ENCODE measurements at places on chromosomes 2 and 18. TPM values are rescaled to one million over a fixed set of nuclear protein-coding genes. Genes with fewer than 3 reads are reported as not detected.

MYCN gene
- total RNA-seq, result not detected

GRCh38 chr2:219475697-219476651 is 22.7 kb upstream of the GMPPA start:
- no peaks in the 10 kb centered on the region for H3K36me3 ChIP-seq
- peak; percentile 75 for DNase-seq
- no peak overlapping the region for H3K4me3 ChIP-seq
- H3K4me1 ChIP-seq, result no peaks in the 10 kb centered on the region
- no peak overlapping the region for H3K27ac ChIP-seq

DNA sequence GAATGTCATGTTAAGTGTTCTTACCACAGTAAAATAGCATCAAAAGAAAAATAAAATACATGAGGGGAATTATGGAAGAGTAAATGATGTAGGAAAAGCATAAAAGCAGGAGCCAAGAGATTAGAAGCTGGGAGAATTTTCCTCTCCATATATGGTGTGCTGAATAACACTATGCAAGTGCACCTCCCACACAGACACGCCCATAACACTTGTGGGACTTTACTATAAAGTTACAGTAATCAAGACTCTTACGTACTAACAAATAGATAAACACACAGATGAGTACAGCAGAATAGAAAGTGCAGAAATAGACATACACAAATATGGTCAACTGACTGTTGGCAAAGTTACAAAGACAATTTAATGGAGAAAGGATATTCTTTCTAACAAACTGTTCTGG is 16.0 kb upstream of the SPHKAP start:
- peaks cover 9% of the 10 kb centered on the region for H3K36me3 ChIP-seq
- H3K4me1 ChIP-seq, result no peaks in the 10 kb centered on the region
- no peak overlapping the region for H3K4me3 ChIP-seq
- no peak overlapping the region for H3K27ac ChIP-seq

DNA sequence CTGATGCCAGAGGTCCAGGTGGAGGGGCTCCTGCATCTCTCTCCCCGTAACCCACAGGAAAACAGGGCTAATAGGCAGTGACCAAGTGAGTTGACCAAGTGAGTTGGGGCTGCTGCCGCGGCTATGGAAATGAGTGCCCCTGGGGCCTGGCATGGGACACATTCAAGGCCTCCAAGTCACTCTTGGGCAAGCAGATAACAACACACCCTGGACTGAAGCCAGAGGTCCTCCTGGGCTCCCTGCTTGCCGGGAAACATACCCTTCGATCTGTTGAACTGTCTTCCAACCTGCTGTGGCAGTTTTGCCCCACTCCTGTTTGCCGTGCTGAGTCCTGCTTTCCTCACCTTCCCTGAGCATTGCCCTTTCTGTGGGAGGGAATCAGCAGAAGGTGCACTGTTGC is 89.2 kb downstream of the LIPG start:
- peaks cover 5% of the 10 kb centered on the region for H3K4me1 ChIP-seq
- H3K36me3 ChIP-seq, result no peaks in the 10 kb centered on the region
- DNase-seq, result no peak
- no peak overlapping the region for H3K4me3 ChIP-seq

- H3K27me3 ChIP-seq, result peaks cover 26% of the 10 kb centered on the region
- DNase-seq, result no peak
- no peaks in the 10 kb centered on the region for H3K36me3 ChIP-seq
- H3K4me3 ChIP-seq, result no peak overlapping the region
- H3K4me1 ChIP-seq, result peaks cover 4% of the 10 kb centered on the region
- no peak overlapping the region for H3K27ac ChIP-seq
Observed at GRCh38 chr2:173028671-173029070, 47.0 kb upstream of the MAP3K20 start.

PPP1R1C gene
- total RNA-seq, result not detected

FOXD4L1 gene
- total RNA-seq, result 0.17 TPM

FAP gene
- not detected for total RNA-seq

SCN7A gene
- not detected for total RNA-seq

GRCh38 chr2:114128725-114129124 is 238.8 kb downstream of the ACTR3 start:
- no peaks in the 10 kb centered on the region for H3K4me1 ChIP-seq
- no peak overlapping the region for H3K4me3 ChIP-seq
- no peaks in the 10 kb centered on the region for H3K36me3 ChIP-seq

DNA sequence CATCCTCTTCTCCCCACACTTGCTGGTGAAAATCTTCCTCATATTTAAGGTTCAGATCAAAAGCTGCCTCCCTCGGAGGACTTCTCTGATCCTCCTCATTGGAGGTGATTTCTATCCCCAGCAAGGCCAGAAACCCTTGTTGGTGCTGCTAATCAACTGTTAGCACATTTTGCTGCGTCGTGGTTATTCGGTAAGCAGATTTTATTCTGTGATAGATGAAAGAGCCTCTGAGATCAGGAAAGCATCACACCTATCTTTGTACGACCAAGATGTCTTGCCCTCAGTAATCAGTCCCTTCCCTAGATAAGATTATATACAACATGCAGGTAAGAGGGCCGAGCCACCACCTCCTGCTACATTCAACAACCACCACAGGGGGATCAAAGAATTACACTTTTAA is 40.1 kb downstream of the DDX18 start:
- H3K4me1 ChIP-seq, result no peaks in the 10 kb centered on the region
- peaks cover 54% of the 10 kb centered on the region for H3K27me3 ChIP-seq
- no peak overlapping the region for H3K4me3 ChIP-seq
- no peak for DNase-seq
- no peak overlapping the region for H3K27ac ChIP-seq

GNLY gene
- total RNA-seq, result 599 TPM

DNA sequence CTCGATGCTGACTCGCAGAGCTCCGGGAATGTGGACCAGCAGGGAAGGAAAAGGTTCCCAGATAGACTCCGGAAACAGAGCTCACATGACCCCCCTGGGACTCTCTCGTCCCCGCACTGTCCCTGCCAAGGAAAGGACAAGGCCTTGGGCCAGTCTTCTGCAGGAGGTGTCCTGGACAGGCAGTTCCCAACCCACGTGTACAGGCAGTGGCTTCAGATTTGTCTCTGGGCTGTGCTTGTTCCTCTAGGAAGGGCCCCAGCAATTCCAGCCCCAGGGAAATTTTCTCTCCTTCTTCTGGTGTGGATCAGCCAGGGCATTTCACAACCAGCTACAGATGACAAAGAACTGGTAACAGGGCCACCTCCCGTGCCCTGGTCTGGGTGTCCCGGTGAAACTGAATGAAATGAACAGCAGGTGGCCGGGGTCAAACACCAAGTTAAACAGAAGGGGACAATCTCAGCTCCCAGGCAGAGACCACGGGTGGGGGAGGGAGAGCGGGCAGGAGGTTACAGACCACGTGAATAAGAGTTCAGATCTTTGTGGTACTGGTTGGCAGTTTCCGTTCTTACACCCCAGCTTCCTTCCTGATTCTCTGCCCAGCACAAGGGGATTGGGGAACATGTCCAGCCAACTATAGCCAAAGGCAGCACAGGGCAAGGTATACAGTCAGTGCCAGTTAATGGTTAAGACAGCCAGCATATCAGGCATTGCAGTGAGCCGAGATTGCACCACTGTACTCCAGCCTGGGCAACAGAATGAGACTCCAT is 52.2 kb upstream of the CAB39 start:
- H3K4me1 ChIP-seq, result peaks cover 84% of the 10 kb centered on the region
- peak overlapping the region; percentile 90 for H3K4me3 ChIP-seq
- peak overlapping the region; percentile 96 for H3K27ac ChIP-seq
- peak; percentile 86 for DNase-seq

GRCh38 chr18:48896875-48897511 is 53.8 kb downstream of the SMAD7 start:
- peaks cover 29% of the 10 kb centered on the region for H3K4me1 ChIP-seq
- peak overlapping the region; percentile 63 for H3K27ac ChIP-seq
- H3K4me3 ChIP-seq, result peak overlapping the region; percentile 23
- no peaks in the 10 kb centered on the region for H3K27me3 ChIP-seq

DNA sequence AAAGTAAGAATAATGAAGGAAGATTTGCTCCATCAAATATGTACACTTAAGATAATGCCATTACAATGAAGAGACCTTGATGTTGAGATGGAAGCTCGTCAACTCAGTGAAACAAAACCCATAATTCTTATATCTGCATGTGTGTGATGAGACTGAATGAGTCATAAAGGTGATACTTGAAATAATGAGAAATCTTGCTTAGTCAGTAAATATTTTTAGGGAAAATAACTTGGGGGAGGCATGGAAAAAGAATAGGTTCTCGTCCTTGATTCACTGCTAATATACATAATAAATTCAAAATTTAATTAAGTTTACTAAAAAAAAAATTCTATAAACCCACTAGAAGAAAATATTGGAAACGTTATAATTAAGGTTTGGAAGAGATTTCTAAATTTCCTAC is 75.2 kb downstream of the TRIB2 start:
- no peak overlapping the region for H3K4me3 ChIP-seq
- no peaks in the 10 kb centered on the region for H3K27me3 ChIP-seq
- no peak for DNase-seq
- peaks cover 5% of the 10 kb centered on the region for H3K36me3 ChIP-seq
- H3K27ac ChIP-seq, result no peak overlapping the region

RBKS gene
- total RNA-seq, result 3.1 TPM

DNA sequence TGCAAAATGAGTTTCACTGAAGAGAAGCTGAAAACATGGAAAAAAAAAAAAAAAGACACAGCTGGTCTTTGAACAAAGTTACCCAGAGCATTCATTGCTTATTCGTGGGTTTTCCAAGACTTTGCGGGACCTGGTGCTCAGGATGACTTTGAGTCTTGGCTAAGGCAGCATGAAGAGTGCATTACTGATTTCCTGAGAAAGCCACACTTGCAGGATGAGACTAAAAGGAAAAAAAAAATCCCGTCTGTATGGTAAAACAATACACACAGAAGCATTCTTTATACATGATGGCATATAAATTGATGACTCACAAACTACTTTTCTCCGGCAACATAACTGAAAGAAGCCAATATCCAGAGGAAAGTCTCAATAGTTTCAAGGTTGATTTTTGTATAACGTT is 195.4 kb downstream of the SPP2 start:
- no peaks in the 10 kb centered on the region for H3K36me3 ChIP-seq
- H3K4me1 ChIP-seq, result peaks cover 22% of the 10 kb centered on the region
- no peaks in the 10 kb centered on the region for H3K27me3 ChIP-seq
- H3K4me3 ChIP-seq, result no peak overlapping the region

HDLBP gene
- total RNA-seq, result 479 TPM

ZBTB7C gene
- not detected for total RNA-seq

DNA sequence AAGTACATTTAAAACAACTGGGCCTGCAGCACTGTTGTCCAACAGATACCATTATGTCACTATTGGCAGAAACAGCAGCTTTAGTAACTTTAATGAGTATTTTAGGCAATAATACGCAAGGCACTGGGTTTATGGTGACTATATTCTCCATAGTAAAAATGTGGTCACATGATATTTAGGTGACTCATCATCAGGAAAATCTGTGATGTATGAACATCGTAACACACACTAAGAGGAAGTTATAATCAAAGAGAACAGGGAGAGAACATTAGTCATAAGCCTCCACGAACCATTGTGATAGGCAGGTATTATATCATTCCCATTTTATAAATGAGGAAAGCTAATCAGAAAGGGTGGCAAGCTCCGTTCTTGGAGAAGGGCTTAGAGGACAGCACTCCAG is 36.9 kb downstream of the RAPH1 start:
- no peaks in the 10 kb centered on the region for H3K4me1 ChIP-seq
- no peak for DNase-seq
- H3K36me3 ChIP-seq, result no peaks in the 10 kb centered on the region
- peaks cover 6% of the 10 kb centered on the region for H3K27me3 ChIP-seq
- H3K4me3 ChIP-seq, result no peak overlapping the region
- no peak overlapping the region for H3K27ac ChIP-seq

DNA sequence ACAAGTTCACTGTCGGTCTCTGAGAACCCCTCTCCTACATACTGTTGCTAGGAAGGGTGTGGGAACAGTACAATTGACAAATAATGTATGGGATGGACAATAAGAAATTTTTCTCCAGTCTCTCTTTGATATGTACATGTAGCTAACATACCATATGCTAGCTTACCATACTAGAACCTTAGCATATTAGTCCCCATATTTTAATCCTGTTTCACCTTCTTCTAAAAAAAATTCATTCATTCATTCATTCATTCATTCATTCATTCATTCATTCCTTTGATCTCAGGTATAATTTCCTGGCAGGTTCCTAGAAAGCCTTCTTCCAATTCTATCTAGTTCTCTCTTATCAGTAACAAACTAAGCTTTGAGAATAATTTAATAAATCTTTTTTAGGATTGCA is 62.2 kb downstream of the TTC21B start:
- no peaks in the 10 kb centered on the region for H3K27me3 ChIP-seq
- H3K27ac ChIP-seq, result no peak overlapping the region
- H3K4me1 ChIP-seq, result no peaks in the 10 kb centered on the region
- no peak overlapping the region for H3K4me3 ChIP-seq

- no peaks in the 10 kb centered on the region for H3K36me3 ChIP-seq
- no peak overlapping the region for H3K27ac ChIP-seq
- H3K27me3 ChIP-seq, result peaks cover 46% of the 10 kb centered on the region
- DNase-seq, result no peak
- no peak overlapping the region for H3K4me3 ChIP-seq
- peaks cover 8% of the 10 kb centered on the region for H3K4me1 ChIP-seq
Observed at GRCh38 chr2:170371231-170371998, 193.5 kb downstream of the MYO3B start.

GRCh38 chr2:71662665-71663394 is 209.5 kb downstream of the DYSF start:
- H3K36me3 ChIP-seq, result peaks cover 7% of the 10 kb centered on the region
- no peak overlapping the region for H3K4me3 ChIP-seq
- DNase-seq, result no peak
- H3K4me1 ChIP-seq, result no peaks in the 10 kb centered on the region
- H3K27ac ChIP-seq, result no peak overlapping the region

PCARE gene
- total RNA-seq, result not detected

GRCh38 chr2:220717283-220717682 is 854.8 kb downstream of the EPHA4 start:
- H3K27ac ChIP-seq, result no peak overlapping the region
- DNase-seq, result no peak
- no peak overlapping the region for H3K4me3 ChIP-seq
- no peaks in the 10 kb centered on the region for H3K36me3 ChIP-seq
- H3K27me3 ChIP-seq, result no peaks in the 10 kb centered on the region
- H3K4me1 ChIP-seq, result no peaks in the 10 kb centered on the region

GRCh38 chr2:45769056-45769455 is 117.6 kb downstream of the PRKCE start:
- H3K4me3 ChIP-seq, result no peak overlapping the region
- no peak for DNase-seq
- H3K36me3 ChIP-seq, result no peaks in the 10 kb centered on the region
- no peaks in the 10 kb centered on the region for H3K27me3 ChIP-seq
- peaks cover 4% of the 10 kb centered on the region for H3K4me1 ChIP-seq
- H3K27ac ChIP-seq, result no peak overlapping the region

- peaks cover 9% of the 10 kb centered on the region for H3K36me3 ChIP-seq
- peaks cover 32% of the 10 kb centered on the region for H3K4me1 ChIP-seq
- no peak overlapping the region for H3K27ac ChIP-seq
- DNase-seq, result peak; percentile 23
- H3K4me3 ChIP-seq, result peak overlapping the region; percentile 73
Observed at GRCh38 chr2:72145289-72145657, 2.4 kb downstream of the CYP26B1 start.

DNA sequence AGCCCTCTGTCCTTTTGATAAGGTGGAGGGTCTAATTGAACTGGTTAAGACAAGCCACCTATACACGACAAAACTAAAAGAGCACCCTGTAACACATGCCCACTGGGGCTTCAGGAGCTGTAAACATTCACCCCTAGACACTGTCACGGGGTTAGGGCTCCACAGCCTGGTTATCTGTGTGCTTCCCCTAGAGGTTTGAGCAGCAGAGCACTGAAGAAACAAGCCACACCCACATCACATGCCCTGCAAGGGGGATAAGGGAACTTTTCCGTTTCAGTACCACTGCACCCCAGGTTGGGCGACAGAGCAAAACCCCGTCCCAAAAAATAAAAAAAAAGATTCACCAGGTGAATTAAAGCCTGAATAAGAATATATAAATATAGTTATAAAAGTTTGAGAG is 913.7 kb upstream of the ACVR2A start:
- no peaks in the 10 kb centered on the region for H3K36me3 ChIP-seq
- H3K27ac ChIP-seq, result no peak overlapping the region
- no peaks in the 10 kb centered on the region for H3K27me3 ChIP-seq
